ENCODE measurements at places on chromosomes 1 and 21.

DNA sequence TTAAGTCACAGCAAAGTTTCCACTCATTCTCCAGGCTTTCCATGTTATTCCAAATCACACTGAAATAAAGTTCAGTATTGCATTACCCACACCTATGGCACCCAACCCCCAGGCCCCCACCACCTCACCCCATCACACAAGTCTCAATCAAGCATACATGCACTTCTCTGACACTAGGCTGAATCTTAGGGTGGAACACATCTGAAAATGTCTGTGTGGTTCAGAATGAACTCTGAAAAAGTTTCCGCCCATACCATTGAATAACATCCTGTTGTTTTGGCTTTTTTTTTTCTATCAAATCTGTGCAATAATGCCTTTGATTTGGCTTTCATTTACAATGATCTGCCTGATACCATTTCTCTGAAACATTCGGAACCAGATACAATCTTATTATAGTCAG lies 25.8 kb upstream of the LRRC8C start:
- peak; percentile 85 for DNase-seq

GRCh38 chr1:203325418-203326091 lies 20.2 kb downstream of the BTG2 start:
- DNase-seq, result no peak

DNA sequence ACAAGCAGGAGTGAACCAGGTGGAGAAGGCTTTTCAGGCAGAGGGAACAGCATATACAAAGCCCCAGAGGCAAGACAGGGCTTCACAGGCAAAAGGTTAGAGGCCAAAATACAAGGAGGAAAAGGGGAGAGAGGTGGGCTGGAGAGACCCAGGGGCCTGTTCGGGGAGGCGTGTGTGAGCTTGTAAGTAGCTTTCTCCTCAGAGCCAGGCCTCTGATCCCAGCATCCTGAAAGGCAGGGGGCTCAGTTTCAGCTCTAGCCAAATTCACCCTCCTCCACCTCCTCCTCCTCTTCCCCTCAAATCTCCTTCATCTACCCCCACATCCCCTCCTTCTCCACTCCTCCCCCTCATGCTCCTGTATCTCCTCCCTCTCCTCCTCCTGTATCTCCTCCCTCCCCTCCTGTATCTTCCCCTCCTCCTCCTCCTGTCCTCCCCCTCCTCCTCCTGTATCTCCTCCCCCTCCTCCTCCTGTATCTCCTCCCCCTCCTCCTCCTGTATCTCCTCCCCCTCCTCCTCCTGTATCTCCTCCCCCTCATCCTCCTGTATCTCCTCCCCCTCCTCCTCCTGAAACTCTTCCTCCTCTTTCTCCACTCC lies 148.6 kb downstream of the ST6GALNAC5 start:
- no peak for DNase-seq

DNA sequence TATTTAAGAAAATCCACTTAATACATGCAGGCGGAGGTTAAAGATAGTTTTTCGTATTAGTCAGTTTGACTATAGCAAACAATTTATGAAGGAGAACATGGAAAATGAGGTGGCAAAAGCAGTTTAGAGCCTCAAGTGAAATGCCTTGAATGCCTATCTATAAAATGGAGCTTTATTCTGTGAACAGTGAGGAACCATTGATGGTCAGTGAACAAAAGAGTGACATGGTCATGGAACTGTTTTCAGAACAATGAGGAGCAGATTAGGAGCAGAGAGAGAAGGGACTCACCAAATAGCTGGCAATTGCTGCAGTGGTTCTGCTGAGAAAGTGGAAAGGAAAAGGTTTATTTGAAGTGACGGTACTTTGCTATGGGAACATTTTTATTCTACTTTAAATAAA lies 299.8 kb downstream of the DUSP10 start:
- no peak for DNase-seq

DNA sequence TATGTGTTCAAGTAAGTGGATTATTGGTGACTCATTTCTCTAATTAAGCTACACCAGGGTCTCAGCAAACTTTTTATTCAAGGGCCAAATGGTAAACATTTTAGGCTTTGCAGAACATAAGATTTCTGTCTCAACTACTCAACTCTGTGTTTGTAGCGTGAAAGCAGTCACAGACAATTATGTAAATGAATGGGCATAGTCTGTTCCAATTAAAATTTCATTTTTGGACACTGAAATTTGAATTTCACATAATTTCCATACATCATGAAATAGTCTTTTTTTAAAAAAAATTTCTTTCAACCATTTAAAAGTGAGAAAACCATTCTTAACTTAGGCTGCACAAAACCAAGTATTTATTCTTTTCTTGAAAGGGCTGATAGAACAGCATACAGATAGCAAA lies 50.1 kb downstream of the IL23R start:
- no peak for DNase-seq

- DNase-seq, result no peak
Measured at GRCh38 chr1:22527555-22528296, 35.6 kb upstream of the EPHA8 start.

GRCh38 chr1:169528215-169529067 lies 42.7 kb upstream of the SLC19A2 start:
- DNase-seq, result no peak

- no peak for DNase-seq
Measured at GRCh38 chr1:221612047-221612777, 129.7 kb downstream of the DUSP10 start.

DNA sequence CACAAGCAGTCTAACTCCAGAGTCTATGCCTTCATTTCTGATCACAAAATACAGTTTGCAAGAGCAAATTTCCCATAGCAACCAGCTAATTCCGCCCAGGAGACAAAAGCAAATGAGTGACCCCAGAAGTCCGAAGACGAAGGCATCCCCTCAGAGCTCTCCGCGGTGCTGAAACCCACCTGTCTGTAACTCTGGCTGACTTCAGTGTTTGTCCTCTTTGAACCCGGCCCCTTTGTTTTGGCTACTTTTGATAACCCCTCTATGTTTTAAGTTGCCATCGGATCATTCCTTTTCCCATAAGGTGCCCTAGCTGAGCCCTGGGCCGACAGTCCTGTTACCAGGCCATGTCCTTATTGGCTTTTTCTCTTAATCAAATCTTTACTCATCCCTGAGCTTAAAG lies 515.8 kb downstream of the PTPRU start:
- DNase-seq, result no peak

GRCh38 chr1:32870615-32871363 lies at the start of gene FNDC5:
FNDC5 (minus strand) TSS chr1:32870912.
- DNase-seq, result no peak

GRCh38 chr1:248924696-248925532 lies 18.9 kb downstream of the PGBD2 start:
- DNase-seq, result no peak

DNA sequence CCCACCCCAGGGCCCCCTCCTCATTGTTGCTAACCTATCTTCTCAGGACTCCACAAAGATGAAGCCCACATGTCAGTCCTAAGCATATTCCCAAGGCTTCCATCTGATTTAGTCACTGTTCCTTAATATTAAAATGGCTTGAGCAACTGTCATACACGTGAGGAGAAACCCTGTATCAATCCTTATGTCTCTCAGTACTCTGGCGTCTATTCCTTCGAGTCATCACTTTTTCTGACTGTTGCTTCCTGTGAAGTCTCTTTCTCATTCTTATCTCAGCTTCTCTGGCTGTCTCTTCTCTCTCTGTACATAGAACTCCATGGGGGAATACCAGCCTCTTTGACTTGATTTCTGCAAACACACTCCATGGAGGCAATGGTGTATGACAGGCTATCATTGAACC lies 98.4 kb downstream of the C4BPA start:
- no peak for DNase-seq

GRCh38 chr1:200410566-200410878 lies 686 bp upstream of the ZNF281 start:
- DNase-seq, result no peak

GRCh38 chr1:93641527-93641926 lies 40.1 kb downstream of the BCAR3 start:
- no peak for DNase-seq

GRCh38 chr1:42837709-42838108 lies 8.7 kb upstream of the ZNF691 start:
- DNase-seq, result no peak

- no peak for DNase-seq
Measured at GRCh38 chr1:51675177-51675780, 58.4 kb downstream of the OSBPL9 start.

- no peak for DNase-seq
Measured at GRCh38 chr1:244395965-244396364, 55.7 kb downstream of the ADSS2 start.

- DNase-seq, result no peak
Measured at GRCh38 chr1:208247696-208248095, 3.5 kb upstream of the PLXNA2 start.

- DNase-seq, result peak; percentile 71
Measured at GRCh38 chr1:24186993-24187790, at the start of gene IFNLR1. IFNLR1 (minus strand) TSS chr1:24187289; CDS start chr1:24187248, 41 bp downstream.

- no peak for DNase-seq
Measured at GRCh38 chr1:15504436-15504835, 19.6 kb downstream of the CASP9 start.

DNA sequence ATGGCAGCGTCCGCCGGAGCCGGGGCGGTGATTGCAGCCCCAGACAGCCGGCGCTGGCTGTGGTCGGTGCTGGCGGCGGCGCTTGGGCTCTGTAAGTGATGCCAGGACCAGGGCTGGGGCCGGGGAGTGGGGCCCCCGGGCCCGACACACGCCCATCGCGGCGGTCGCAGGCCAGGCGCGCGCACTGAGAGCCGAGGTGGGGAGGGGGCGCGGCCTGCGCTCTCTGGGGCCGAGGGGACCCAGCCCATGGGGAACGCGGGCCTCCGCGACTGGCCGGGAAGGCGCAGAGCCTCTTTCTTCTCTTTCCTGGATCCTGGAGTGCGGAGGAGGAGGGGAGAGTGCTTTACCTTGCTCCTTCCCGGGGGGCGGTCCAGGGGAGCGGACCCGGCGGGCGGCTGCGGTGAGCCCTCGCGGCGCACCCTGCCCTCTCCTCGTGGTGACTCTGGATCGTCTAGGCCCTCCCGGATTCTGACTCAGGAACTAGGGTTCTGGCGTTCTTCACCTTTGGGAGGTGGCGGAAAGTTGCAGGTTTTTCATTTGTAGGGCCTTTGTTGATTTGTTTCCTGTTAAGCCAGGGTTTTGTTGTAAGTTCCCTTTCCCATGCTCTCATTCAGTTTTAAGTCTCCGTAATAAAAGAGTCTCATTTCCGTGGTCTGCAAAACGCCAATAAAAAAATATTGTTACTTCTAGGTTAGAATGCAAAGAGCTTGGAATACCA lies 529 bp downstream of the MPZL1 start:
- DNase-seq, result peak; percentile 32

DNA sequence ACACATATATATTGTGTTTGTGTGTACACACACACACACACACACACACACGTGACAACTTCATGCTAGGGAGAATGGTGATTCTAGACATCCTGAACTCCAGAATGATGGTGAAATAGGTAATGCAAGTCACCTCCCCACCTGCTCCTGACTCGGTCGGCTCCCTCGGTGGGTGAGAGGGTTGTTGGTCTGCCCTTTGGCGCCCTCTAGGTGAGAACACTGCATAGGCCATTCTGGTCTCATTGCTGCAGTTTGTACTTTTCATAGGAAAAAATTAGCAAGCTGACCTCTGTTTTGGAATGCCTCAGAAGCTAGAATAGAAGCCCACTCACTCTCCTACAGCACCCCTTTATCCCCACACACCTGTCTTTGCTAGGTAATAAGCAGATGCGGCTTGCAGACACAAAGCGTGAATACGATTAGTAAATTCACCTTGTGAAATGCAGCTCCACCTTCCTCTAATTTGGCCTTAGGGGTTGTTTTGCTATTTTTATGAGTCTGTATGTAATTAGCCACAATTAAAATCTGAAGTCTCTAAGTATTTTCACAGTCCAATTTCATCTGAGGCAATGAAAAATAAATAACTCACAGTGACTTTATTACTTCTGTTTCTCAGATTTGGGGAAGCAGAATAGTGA lies 130.0 kb upstream of the KCNJ15 start:
- DNase-seq, result peak; percentile 37

DNA sequence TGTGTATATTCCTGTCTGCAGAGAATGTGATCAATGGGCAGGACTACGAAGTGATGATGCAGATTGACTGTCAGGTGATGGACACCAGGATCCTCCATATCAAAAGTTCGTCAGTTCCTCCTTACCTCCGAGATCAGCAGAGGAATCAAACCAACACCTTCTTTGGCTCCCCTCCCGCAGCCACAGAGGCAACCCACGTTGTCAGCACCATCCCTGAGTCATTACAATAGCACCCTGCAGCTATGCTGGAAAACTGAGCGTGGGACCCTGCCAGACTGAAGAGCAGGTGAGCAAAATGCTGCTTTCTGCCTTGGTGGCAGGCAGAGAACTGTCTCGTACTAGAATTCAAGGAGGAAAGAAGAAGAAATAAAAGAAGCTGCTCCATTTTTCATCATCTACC lies 65.2 kb downstream of the OLFML2B start:
- no peak for DNase-seq

GRCh38 chr21:41228006-41228370 lies 60.0 kb downstream of the BACE2 start:
- no peak for DNase-seq

DNA sequence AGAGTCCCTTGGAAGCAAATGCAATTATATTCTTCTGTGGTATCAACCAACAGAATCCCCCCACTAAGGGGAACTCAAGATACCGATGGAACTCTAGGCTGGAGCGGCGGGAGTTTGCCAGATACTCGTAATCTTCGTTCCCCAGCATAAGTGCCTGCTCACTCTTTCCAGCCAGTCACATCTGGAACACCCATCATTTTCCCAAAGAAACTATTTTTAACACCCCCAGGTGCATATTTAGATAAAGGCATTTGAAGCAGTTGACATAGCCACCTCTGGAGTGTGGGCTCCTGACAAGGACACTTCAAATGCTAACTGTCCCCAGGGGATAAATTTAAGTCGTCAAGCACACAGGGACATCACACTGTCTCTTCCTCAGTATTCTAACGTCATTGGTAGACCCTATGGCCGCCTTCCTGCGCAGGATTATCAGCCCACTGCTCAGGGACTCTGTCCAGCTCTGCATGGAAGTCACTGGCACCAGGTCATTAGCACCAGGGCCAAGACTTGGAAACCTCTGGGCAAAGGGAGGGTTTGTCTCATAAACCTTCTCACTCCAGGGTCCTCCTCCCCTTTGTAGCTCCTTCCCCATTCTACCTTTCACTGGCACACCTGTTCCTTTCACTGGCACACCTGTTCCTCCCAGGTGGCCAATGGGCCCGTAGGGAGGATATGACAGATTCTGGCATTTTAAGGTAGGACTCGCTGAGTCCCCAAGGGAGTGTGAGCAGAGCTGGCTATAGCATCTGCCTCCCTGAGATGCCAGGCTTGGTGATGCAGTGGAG lies 48.8 kb downstream of the H3-3A start:
- no peak for DNase-seq

- DNase-seq, result peak; percentile 59
Measured at GRCh38 chr21:37073417-37074196, 553 bp downstream of the TTC3 start.

- no peak for DNase-seq
Measured at GRCh38 chr1:62288662-62289061, 30.6 kb downstream of the KANK4 start.

GRCh38 chr1:243850202-243850451 lies at the start of gene AKT3:
AKT3 (minus strand) TSS chr1:243850243; CDS start chr1:243843170, 7,073 bp downstream.
- DNase-seq, result no peak

GRCh38 chr1:184656221-184656620 lies 98.4 kb downstream of the EDEM3 start:
- no peak for DNase-seq
